Activated CD8-positive, alpha-beta T cell treated with anti-CD3 and anti-CD28 coated beads, Interleukin-2, amount 10 ng/mL, durations not matched to agents 7 days and 5 days (primary cell): ENCODE measurements at places on chromosomes 7 and 10.

GRCh38 chr10:6786579-6787031, 206.5 kb upstream of the PRKCQ start:
- DNase-seq: no peak

DNA sequence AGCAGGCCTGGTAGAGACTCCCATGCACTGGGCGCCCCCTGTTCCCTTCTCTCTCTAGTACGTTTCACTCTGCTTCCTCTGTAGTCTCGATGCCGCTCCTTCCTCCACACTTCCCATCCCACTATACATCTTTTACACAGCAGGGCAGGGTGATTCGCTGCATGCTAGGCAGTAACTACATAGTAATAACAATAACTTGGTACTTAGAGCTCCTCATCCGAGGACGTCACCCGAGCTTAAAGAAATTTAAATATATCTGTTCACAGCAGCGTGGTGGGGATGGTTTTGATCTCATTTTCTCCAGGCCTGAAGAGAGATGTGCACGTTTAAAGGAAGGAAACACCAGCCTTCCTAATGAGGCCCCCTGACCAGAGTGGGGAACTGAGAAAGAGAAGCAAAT, 276.9 kb downstream of the SKAP2 start:
- DNase-seq: no peak

DNA sequence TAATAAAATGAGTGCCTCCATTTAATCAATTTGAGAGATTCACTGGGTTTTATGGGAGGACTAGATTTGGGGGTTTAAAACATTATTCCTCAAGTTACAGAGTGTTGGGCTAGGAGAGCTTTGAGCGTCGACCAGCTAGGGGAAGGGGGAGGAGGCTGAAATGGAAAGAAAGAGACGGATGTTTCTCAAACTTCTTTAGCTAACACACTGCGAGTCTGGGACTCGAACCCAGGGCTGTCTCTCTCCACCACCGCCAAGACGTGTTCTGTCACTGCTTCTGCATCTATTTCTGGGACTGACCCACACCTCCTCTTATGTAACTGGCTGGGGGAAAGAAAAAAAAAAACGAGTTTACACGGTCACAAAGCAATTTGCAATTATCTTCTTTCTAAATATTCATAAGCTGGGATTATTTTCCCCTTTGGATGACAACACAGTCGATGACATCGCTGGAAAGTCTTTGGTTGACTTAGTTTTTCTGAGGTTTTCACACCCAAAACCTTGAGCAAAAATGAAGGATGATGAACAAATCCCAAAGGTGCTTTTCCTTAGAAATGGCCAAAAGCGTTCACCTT, 27.2 kb downstream of the CHST15 start:
- DNase-seq: no peak

GRCh38 chr7:114722562-114722961, 199.3 kb upstream of the MDFIC start:
- DNase-seq: no peak

DNA sequence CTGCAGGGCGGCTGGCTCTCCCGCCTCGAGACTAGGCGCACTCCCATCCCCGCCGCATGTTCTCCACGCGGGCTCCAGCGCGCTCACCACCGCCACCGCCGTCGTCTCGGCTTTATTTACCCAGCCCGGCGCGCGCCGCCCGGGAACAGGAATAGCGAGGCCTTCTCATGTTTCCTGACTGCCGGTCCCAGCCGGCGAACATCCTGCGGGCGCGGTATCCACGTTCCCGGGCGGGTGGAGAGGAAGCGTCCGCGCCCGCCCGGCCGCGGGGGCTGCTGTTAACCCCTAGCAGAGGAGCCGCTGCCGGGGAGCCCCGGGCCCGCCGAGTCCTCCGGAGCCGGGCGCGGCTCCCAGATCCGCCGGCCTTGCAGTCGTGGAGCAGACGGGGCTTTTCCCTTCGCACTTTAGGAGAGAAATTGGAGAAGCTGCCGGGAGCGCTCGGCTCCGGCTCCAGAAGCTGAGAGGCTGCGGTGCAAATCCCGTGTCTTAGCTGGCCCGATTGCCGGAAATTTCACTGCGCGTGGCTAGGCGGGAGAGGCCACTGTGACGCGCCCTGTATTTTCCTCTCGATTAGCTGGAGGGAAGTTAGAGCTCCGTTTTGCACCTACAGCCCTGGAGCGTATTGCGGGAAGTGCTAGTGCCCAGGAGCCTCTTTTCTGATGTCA, at the start of gene MKX:
Gene MKX (minus strand): TSS at position 88 of the 665 bp plus-strand sequence. CDS start 2,404 bp downstream, outside the sequence.
- DNase-seq: peak; percentile 31

GRCh38 chr7:158999496-158999895, 143.1 kb downstream of the DYNC2I1 start:
- DNase-seq: no peak

GRCh38 chr10:80144067-80144695, 11.7 kb downstream of the PLAC9 start:
- DNase-seq: peak; percentile 36

DNA sequence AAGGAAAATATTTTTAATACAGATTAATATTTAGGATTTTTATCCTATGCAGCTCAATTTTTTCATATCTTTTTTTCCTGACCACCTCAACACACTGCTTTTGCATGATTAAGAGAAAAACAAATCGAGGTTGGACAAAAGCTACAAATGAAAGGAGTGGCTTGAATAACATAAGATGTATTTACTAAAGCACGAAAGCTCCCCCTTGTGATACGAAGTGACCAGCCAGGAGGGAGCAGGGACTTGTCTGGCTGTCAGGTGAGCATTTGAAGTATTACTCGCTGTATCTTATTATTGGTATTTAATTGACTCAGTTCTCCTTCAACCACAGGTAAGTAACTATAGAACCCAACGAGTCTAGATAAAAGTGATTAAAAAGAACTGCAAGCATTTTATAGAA, 265.2 kb upstream of the PHF14 start:
- DNase-seq: peak; percentile 31

DNA sequence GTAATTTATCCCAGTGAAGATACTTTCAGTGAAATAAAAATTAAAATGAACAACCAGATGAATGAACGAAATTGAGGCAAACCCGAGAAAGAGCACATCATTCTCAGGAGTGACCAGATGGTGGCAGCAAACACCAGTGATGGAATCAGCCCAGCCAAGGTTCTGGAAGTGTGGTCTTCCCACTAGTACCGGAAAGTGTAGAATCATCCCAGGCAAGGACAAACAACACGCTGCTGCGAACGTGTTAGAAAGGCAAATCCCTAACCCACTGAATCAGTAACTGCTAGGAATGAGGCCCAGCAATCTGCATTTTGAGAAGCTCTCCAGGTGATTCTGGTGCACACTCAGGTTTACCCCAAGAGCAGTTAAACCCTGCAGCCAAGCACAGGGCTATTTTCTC, 15.5 kb upstream of the SLC18A3 start:
- peak; percentile 47 for DNase-seq

- no peak for DNase-seq
These were observed 1196.9 kb downstream of the SORCS3 start for GRCh38 chr10:105837951-105838350.

GRCh38 chr10:127996586-127996985, 89.7 kb downstream of the PTPRE start:
- DNase-seq: no peak

- no peak for DNase-seq
These were observed 3.5 kb upstream of the CDK6 start for GRCh38 chr7:92839901-92840300.

GRCh38 chr10:52463826-52464225, 149.7 kb downstream of the DKK1 start:
- DNase-seq: no peak

DNA sequence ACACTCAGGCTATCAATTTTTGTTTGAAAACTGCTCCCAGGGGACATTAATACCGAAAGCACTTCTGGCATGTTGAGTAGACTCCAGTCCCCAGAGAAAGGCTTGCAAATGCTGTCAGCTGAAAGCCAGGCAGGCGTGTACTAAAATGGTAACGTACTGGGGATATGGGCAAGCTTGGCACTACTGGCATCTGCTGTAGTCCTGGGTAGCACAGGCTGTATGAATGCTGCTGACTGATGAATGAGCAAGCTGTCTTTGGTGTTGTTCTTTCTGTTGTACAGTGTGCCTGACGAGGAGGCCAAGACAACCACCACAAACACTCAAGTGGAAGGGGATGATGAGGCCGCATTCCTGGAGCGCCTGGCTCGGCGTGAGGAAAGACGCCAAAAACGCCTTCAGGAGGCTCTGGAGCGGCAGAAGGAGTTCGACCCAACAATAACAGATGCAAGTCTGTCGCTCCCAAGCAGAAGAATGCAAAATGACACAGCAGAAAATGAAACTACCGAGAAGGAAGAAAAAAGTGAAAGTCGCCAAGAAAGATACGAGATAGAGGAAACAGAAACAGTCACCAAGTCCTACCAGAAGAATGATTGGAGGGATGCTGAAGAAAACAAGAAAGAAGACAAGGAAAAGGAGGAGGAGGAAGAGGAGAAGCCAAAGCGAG, 53.5 kb upstream of the AGBL3 start:
- no peak for DNase-seq

DNA sequence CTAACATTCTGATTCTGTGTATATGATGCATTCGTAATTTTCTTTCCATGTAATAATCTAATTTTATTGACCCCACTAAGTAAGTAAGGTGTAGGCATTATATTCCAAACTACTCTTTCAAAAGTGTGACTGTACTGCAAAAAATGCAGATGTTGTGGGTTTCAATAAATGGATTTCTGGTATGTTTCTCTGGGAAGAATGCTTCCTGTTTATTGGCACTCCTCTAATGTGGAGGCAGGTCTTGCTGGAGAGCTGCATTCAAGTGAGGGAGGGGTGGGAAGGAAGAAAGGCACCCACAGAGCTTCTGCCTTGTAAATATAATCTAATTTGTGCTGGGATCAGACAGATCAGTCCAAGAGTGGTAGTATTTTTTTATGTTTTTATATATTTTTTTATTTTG, 23.9 kb downstream of the ST7 start:
- DNase-seq: no peak

DNA sequence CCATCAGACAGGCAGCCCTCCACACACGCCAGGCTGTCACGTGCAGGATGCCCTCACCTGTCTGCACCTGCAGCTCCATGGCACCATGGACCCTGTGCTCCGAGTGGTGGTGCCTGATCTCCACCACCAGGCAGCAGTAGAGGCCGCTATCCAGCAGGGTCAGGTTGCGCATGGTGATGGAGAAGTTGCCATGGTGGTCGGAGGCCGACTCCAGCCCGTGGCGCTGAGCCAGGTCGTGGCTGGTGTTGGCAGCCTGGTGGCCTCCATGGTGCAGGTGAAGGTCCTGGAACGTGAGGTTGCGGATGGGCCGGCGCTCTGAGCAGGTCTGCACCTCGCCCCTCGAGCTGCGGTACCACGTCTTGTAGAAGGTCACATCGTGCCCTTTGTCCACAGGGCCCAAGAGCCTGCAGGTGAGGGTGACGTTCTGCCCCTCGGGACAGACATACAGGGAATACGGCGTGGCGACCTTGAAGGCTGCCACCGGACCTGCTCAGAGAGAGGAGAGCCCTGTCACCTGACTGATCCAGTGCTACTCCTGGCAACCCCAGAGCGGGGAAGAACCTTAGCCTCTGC, 11.7 kb downstream of the VSIR start:
- DNase-seq: no peak
